ENCODE measurements at places on chromosomes 1 and 21.

DNA sequence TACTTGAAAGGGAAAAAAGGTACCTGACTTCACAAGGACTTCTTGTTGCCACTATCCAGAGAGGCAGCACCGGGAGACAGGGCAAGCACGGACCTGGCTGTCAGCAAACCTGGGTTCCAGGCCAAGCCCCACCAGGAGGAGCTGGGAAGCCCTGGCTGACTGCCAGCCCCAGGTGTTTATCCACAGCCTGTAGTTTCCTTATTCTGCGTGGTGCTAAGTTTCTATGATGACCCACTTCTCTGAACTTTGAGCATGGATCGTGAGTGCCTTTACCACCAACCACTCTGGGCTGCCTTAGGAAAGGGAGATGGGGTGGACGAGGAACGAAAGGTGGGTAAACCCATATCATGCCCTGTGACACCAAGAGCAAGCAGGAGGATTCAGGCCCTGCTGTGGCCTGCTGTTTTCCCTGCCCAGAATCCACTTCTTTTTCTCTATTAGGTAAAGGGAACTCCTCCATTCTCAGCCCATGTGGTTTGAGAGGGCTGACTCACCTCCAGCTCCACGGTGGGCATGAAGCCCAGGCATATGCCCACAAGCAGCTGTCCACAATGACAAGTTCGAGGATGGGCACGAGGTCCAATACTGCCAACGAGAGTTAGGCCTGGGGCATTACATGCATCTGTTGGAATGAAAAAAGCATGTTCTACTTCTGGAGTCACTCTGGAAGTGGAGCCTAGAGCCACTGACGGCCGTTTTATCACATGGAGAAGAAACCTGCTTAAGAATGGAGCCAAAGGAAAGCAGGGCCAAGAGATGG, 20.3 kb downstream of the TSPAN2 start:
- DNase-seq: no peak

GRCh38 chr21:31530897-31531705, 128.4 kb upstream of the SOD1 start:
- no peak for DNase-seq

GRCh38 chr1:202247104-202247503, 53.5 kb downstream of the LGR6 start:
- no peak for DNase-seq

GRCh38 chr1:27445177-27445936, 44.6 kb downstream of the WASF2 start:
- DNase-seq: no peak

DNA sequence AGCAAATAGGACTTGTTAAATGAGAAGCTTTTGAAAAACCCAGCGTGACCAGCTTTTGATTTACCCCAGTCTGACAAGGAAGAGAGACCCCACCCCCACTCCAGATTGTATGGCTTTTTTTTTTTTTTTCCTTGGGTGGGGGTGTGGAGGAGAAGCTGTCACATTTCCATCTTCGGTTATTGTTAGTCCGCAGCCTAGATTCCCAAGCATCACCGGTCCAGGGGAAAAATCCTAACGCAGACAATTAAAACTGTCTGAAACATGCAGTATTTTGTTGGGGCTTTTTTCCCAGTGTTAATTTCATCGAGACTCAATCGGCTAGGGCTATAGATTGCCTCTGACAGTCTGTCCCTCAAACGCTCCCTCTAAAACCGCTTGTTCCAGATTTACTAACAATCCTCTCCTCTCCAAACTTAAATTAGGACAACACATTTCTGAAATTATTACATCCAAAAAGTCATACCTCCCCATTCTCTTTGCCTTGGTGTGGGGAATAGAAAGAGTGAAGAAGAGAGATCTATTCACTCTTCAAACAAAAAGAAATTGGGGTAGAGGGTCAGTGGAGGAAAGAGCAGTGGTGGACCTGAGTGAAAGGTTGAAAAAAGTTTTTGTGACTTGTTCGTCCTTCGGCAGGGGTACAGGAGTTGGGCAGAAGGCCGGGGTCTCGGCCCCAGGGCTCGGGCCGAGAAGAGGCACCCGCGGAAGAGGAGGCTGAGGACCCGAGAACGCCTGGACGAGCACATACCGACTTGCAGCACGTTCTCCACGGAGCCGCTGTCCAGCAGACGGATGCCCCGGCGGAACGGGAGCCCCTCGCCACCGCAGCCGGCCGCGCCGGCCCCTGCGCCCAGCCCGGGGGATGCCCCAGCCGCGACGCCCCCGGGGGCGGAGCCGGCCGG, 1.1 kb downstream of the ZSWIM5 start:
- no peak for DNase-seq

DNA sequence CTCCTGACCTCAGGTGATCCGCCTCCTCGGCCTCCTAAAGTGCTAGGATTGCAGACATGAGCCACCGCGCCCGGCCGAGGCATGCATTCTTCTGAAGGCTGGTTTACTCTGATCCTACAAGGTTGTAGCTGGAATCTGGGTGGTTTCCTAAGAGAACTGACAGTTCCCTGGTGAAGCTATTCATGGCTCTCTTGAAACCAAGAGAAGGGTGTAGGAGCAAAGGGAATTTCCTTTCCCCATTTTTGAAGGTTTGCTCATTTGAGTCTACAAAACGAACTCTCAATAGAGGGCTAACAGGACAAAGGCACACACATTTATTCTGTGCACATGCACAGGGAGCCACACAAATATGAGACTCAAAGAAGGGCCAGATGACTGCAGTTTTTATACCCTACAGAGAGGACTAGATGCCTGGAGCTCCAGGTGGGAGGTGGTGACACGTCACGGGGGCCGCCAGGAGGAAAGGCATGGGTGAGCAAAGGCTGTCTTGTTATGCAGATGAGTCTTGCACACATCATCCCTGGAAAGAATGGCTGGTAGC, 49.5 kb upstream of the ERRFI1 start:
- DNase-seq: no peak

GRCh38 chr1:76759171-76759860, 108.0 kb upstream of the ST6GALNAC5 start:
- no peak for DNase-seq

GRCh38 chr1:65065524-65066418, 82.2 kb upstream of the AK4 start:
- DNase-seq: no peak

All from fibroblast of skin of left biceps (primary cell).